ENCODE measurements at places on chromosomes 2 and 18. TPM values are rescaled to one million over a fixed set of nuclear protein-coding genes. Genes with fewer than 3 reads are reported as not detected.

DNA sequence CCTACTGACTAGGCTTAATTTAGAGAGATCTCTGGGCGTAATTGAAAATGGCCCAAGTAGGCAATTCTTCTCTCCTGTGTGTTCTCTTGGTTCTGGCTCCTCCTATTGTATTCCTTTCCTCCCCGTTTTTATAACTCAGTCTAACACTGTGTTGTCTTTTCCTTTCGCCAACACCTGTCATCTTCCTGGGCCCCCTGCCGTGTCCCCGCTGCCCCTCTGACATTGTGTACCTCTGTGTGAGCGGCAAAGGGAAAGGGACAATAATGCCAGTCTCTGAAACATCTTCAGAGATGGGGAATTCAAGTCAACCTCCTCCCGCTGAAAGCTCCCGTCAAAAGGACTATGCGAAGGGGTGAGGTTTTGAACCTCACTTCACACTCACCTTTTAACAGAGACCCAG lies 210.9 kb downstream of the GBX2 start:
- DNase-seq = no peak

DNA sequence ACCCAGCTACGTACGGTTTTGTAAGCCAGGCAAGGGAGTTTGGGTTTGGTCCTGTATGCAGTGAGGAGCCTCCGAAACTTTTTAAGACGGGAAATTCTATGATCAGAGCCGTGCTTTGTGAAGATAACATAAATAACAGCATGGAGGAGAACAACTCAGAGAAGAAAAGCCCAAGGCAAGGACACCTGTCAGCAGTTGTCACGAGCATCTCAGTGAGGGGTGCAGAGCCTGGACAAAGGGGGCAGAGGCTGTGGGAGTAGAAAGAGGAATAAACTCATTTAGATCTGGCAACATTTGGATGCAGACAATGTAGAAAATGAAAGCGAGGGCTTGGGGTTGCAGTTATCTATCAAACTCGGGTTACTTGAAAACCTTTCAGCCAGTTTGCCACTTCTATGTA lies 64.5 kb downstream of the CAVIN2 start:
- DNase-seq = no peak

DNA sequence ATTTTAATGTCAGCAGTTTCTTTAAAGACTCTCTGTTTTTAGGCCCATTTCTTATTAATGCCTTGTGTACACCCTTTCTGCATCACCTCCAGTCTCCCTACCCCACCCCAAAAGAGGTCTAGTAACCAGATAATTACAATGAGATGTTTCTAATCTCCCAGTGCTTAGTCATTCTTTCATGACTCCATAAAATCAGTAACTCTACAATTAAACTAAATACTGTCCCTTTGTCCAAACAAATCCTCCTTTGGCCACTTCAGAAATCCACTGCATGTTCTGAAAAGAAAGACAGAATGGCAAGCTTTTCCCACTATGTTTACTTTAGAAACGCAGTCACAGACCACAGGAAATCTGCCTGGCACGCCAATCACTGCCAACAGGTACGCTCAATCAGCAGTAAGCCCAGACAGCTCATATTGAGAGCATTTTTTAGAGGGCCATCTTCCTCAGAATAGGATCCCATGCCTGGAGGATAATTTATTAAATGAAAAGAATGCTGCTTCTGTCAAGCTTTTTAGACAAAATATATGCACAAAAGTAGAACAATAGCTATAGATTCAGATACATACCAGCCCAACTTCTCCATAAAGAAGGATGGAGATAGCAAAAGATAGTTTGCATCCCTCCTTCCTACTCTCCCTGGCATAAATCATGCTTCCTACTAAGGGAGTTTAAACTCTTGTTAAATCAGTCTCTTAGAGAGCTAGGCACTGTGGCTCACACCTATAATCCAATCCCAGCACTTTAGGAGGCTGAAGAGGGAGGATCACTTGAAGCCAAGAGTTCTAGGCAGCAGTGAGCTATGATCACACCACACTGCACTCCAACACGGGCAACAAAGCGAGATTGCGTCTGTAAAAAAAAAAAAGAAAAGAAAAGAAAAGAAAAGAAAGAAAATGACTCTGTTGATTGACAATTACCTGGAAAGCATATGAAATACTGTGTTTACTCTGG lies 14.6 kb downstream of the CLASP1 start:
- DNase-seq = peak; percentile 74

GRCh38 chr2:74991977-74992376 lies 33.5 kb downstream of the POLE4 start:
- peak; percentile 36 for DNase-seq

- DNase-seq = no peak
Measured at GRCh38 chr2:82641598-82642180, 1817.4 kb downstream of the SUCLG1 start.

DNA sequence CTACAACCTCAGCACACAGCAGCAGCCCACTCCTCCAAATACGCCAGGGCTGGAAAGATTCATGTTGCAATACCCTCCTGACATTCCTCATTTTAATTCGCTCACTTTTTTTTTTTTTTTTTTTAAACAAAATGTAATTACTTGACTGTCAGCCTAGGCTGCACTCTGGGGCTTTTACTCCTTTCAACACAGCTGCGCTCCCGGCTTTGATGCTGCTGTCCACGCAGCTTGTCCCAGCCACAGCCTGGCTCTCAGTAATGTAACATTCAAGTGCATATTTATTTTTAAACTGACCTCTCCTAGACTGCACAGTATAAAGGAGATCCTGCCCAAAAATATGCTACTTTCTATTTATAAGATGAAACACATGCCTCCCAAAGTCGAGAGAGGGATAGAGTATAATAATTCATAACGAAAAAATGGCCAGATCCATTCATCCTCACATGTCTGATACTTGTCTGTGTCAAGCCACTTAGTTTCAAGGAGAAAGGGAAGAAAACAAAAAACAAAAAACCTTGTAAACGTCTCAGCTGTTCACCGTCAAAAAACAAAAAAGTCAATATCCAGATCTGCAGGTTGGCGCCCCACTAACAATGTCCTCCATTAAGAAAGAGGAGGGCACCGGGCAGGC lies 949 bp downstream of the CDC42EP3 start:
- no peak for DNase-seq

DNA sequence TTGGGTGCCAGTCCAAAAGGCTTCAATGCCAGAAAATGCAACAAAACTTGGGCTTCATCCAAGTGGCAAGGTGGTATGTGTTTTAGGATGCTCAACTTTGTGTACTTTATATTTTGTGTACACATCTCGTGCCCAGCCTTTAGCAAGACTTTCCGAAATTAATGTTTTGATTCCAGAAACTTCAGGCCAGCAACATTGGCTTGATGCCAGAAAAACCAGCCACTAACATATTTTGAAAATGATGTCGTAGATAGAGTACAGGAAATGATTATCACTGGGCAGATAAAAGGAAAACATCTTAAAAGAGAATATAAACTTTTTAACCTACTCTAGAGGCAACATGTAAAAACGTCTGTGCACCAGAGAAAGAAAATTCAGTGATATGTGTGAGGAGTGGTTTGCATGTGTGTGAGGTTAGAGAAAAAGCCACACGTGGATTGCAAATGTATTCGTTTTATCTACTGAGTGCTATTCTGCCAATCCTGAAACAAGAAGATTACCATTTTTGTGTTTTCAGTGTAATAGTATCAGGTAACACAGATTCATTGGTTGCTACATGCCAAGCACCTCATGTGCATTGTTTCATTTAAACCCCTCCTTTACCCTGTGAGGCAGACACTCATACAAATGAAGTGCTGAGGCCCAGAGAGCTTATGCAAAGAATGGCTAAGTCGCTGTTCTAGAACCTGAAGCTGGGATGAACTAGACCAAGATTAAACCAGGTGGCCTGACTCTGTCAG lies 264.8 kb downstream of the C1D start:
- peak; percentile 33 for DNase-seq

- no peak for DNase-seq
Measured at GRCh38 chr2:239813261-239814115, 211.7 kb downstream of the NDUFA10 start.

DNA sequence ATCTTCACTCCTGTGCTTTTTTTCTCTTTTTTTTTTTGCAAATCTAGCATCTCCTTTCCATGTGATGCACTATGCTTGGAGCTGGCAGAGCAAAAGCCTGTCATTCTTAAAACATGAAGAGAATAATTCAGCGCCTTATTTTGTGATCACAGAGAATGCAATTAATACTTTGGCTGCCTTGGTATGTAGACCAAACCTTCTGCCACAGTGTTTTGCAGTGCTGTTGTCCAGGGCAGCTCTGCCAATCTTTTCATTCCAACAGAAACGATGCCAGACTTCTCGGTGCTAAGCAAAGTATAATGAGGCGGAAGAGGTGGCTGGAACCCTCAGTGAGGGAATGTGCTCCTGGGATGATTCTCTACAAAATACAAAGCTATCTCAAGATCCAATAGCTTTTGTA lies 25.6 kb downstream of the BCL2 start:
- DNase-seq = no peak

- peak; percentile 16 for DNase-seq
Measured at GRCh38 chr18:58139459-58140386, 95.7 kb downstream of the NEDD4L start.

- no peak for DNase-seq
Measured at GRCh38 chr18:65215865-65216466, 534.8 kb upstream of the CDH7 start.

- no peak for DNase-seq
Measured at GRCh38 chr2:128447538-128447995, 128.9 kb upstream of the HS6ST1 start.

DNA sequence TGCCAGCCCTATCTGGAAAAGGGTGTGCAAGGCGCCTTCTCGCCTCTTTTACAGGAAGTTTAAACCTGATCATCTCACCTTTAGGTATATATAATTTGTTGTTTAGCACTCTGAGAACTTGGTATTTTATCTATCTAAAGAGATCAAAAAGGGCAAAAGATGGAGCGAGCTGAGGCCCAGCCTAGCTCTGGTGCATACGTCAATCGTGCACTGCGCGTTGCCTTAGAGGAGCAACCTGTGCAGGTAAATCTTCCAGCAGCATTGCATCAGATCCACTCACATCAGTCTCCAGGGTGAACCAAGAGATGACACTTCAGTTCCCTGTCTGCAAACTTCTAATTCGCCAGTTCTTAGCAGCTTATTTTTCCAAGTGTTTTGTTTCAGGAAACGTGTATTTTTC lies 15.4 kb downstream of the BCL11A start:
- DNase-seq = no peak

DNA sequence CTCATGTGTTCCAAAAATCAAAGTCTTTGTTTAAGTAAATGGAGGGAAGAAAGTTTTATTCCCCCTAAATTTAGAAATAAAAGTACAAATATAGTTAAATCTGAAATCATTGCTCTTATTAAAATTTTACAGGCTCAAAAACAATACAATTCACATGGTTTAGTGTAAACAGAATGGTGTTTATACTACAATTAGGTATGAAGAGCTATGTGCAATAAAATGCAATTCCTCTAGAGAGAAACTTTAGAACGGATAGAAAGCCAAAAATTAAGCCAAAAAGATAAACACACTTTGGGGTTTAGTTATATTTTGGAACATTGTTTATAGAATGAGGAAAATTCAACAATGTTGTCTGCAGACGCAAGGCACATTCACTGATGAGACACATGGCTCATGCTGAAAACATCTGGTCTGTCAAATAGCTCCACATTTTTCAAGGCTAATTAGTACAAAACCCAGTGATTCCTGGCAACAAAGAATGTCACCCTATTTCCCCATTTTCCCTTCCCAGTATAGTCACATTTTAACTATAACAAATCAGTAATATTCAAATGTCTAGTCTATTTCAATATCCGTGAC lies 103.3 kb downstream of the EXOC6B start:
- peak; percentile 28 for DNase-seq

MORN2 gene
- total RNA-seq = 10.4 TPM

CCDC74B gene
- total RNA-seq = 0.38 TPM

PTPRN gene
- total RNA-seq = 0.13 TPM

KIF3C gene
- 1.6 TPM for total RNA-seq

LINC00305 gene
- total RNA-seq = not detected

TDRD15 gene
- total RNA-seq = not detected

ACTG2 gene
- not detected for total RNA-seq

IGFBP2 gene
- 41.1 TPM for total RNA-seq

CNOT11 gene
- total RNA-seq = 15.5 TPM
